ENCODE measurements at places on chromosomes 2 and 18. TPM values are rescaled to one million over a fixed set of nuclear protein-coding genes. Genes with fewer than 3 reads are reported as not detected.

GRCh38 chr2:101770726-101771125 lies 73.2 kb downstream of the MAP4K4 start:
- DNase-seq, result no peak

DNA sequence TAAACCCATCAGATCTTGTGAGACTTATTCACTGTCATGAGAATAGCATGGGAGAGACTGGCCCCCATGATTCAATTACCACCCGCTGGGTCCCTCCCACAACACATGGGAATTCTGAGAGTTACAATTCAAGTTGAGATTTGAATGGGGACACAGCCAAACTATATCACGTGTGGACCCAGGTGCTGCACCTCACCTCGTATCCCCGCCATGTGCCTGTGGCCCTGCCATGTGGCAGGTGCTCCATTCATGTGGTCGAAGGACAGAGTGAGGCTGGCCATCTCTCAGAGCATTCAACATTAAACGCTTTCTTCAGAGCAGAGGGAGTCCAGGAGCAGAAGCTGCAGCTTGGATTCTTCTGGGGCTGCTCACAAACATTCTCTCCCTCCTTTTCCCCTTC lies 32.3 kb downstream of the MROH2A start:
- DNase-seq, result no peak

DNA sequence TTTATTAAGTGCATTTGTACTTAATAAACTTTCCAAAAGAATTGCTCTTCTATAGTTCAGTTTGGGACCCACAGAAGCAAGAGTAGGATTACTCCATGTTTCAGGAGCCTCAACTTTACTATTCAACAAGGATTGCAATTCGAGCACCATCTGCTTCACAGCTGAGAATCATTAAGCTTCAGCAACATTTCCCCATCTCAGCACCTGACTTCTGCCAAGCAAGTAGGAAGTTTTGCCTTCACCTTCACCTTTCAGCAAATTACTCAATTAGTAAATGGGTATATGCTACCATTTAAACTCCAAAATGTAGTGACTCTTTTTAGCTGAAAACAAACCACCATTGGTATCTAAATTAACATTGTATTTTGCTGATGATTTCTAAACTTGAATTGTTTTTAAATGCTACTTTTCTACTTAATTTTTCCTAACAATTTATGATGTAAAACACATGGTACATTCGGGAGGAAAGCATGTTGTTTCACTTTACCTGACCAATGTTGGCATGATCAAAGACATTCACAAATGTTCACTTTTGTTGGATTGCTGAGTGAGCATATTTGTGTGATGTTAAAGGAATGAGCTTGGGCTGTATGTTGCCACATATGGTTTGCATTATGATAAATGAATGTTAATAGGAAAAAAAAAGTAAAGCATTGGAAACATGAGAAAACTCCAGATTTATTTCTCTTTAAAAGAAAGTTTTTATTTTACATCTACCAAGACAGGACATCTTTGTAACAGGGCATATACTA lies 159.2 kb downstream of the GULP1 start:
- no peak for DNase-seq

GRCh38 chr2:19256121-19256601 lies 102.3 kb downstream of the OSR1 start:
- DNase-seq, result no peak

DNA sequence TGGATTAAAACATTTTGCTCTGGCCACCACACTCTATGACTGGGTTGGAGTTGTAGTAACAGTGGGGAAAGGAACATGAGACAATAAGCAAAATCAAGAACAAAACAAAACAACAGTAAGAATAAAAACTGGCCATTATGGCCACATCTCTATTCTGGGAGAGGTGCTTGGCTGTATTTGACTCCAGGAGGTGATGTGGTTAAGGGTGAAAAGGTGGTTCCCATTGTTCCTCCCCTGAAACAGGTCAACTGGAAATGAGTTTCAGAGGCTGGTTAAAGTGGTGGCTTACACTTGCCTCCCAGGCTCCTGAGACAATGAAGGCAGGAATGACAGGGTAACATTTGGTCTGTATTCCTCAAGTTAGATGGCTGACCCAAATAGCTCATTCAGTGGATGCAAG lies 67.3 kb upstream of the FANCL start:
- no peak for DNase-seq

The ASAP2 gene
- 0.04 TPM for polyA plus RNA-seq

- DNase-seq, result no peak
Measured at GRCh38 chr18:9466846-9467245, 8.5 kb upstream of the RALBP1 start.

- DNase-seq, result no peak
Measured at GRCh38 chr2:185137700-185138099, 539.4 kb downstream of the ZNF804A start.

DNA sequence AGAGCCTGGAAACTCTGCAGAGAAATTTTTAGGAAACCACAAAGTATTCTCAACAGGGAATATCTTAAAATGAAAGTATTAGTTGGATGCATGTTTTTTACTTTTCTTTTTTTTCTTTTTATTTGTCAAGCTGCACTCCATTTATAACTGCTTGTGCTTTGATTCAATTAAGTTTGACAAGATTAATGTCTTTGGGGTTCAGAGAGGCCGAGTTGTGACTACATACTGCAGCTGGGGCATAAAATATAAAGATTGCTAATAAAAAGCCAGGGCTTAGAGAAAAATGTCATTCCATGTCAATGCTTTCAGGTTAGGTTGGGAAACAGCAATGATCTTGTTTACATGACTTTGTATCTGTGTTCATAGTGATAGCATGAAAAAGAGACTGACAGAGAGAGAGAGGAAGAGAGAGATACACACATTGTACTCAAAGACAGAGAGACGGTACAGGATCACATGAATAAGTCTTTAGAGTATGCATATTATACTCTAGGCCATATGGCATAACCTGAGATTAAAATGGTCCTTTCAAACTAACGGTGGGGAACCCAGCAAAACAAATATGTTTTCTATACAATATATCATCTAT lies 1022.3 kb upstream of the CNTNAP5 start:
- DNase-seq, result no peak

The DSG1 gene
- polyA plus RNA-seq, result not detected

The NTSR2 gene
- polyA plus RNA-seq, result not detected
